Stimulated activated CD4-positive, alpha-beta T cell treated with anti-CD3 and anti-CD28 coated beads, TNF-alpha, amount 100 ng/mL, for 48 hours (primary cell): ENCODE measurements at places on chromosomes 3 and 15.

DNA sequence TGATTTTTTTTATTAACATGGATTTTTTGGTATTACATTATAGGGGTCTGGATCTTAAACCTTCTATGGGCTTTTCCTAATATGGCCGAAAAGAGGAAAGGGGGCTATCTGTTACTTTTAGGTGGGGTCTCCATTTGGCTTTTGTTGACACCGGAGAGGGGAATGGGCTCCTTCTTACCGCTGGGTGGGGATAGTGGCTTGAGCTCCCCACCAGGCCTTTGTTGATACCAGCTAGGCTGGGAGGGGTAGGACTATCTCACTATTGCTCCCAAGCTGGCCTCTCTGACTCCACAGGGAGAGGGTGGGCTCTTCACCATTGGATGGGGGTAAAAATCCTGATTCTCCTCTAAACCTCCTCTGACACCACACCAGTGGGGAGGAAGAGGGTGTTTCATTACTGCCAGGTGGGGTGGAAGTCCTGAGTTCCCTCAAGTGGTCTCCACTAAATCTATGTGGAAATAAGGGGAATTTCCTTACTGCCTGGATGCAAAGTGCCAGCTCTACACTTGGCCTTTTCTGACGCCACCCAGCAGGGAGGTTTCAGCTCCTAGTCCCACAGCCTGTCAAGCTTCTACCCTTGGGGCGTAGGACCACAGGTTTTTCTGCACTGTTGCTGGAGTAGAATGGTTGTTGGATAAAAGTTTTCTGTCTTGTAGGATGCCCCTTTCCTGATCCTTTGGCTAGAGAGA lies 572.3 kb downstream of the MAGI1 start:
- no peak for DNase-seq

DNA sequence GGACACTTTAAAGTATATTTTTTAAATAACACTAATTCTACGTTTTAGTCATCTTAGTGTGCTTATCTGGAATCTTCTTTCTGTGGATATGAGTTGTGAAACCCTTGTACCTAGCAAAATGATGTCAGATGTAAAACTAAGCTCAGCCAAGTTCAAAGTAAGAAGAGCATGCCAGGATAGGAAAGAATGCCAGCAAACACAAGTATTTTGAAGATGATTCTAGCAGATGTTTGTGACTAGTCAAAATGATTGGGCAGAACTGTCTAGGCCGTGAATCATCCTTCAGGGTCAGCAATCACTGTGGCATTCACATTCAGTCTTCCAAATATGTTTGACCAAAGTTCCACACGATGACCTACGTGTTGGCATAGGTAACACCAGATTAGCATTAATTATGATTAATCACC lies 5.4 kb upstream of the PLOD2 start:
- DNase-seq: no peak

GRCh38 chr3:134754768-134755559 lies 40.1 kb upstream of the EPHB1 start:
- DNase-seq: peak; percentile 17

DNA sequence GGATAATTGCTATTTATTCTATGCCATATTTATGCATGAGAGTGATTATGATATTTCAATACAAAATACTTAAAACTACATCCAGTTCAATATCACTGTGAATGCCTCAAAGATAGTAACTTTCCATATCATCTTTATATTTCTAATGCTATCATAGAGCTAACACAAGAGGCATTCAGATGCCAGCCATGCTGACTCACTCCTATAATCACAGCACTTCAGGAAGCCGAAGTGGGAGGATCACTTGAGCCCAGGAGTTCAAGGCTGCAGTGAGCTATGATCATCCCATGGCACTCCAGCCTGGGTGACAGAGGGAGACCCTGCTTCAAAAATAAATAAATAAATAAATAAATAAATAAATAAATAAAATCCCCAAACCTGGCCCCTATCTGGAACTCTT lies 498.7 kb downstream of the EPHA3 start:
- no peak for DNase-seq

GRCh38 chr3:64140651-64141050 lies 84.6 kb downstream of the PRICKLE2 start:
- no peak for DNase-seq

- no peak for DNase-seq
Observed at GRCh38 chr3:151213151-151213550, 10.1 kb upstream of the GPR171 start.

DNA sequence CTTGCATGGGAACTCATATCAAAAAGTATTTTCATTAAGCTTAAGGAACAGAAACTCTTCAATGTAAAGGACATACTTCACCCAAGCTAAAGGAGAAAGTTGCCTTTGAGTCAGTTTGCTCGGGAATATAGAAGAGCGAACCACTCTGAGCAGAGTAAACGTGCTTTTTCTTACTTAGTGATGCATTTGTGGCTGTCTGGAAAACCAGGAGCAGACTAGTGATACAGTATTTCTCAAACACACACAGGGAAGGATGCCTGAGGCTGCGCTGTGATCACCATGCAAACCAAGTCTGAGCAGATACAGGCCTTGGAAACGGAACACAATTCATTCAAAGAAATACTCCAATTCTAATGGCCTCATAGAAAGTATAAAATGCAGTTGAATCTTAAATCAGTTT lies 121.0 kb upstream of the CDIN1 start:
- DNase-seq: no peak

GRCh38 chr3:17500618-17501017 lies 241.8 kb downstream of the TBC1D5 start:
- no peak for DNase-seq

- no peak for DNase-seq
Observed at GRCh38 chr3:193344486-193344885, 34.1 kb downstream of the ATP13A5 start.

DNA sequence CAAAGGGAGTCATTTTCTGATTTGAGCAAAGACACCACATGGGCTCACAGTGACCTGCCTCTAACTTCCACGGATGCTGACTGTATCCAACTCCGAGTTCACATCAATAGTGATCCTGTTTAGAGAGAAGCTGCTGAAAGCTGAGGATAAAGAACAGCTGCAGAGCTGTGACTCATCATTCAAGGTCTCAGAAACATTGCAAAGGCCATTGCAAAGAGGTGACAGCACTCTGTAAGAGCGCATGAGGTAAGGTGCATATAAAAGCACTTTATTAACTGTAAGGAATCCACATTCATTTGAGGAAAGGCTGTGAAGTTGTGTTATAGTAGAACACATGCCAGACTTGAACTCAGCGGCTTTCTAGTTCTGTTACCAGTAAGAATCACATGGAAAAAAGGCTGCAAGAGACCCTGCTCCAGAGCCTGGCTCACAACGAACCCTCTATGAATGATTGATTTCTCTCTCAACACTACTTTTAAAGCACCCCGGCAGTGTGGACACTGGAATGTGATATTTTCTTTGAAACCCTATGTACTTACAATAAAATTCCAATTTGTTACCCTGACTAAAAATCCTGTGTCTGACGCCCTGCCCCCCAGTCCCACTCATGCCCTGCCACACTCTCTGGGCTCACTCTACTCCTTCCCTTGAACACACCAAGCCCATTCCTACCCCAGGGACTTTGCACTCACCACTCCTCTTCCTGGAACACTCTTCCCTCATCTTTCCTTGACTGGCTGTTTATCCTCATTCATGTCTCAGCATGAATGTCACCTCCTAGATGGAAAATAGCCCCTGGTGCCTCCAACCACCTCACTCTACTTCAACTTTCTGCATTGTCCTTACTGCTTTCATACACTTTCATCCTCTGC lies 111.2 kb downstream of the LSM3 start:
- DNase-seq: no peak
